ENCODE measurements at places on chromosomes 12 and 14.

GRCh38 chr12:12651752-12652151 lies 40.1 kb downstream of the CREBL2 start:
- no peak for DNase-seq

DNA sequence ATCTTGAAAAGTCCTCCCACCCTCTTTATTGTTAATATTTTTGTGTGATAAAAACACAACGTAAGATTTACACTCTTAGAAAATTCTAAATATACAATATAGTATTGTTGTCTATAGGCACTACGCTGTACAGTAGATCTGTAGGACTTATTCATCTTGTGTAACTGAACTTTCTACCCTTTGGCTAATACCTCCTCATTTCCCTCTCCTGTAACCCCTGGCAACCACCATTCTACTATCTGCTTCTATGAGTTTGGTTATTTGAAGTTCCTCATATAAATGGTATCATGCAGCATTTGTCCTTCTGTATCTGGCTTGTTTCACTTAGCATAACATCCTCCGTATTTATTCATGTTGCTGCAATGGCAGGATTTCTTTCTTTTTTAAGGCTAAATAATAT lies 5.2 kb upstream of the CLEC9A start:
- DNase-seq: no peak

DNA sequence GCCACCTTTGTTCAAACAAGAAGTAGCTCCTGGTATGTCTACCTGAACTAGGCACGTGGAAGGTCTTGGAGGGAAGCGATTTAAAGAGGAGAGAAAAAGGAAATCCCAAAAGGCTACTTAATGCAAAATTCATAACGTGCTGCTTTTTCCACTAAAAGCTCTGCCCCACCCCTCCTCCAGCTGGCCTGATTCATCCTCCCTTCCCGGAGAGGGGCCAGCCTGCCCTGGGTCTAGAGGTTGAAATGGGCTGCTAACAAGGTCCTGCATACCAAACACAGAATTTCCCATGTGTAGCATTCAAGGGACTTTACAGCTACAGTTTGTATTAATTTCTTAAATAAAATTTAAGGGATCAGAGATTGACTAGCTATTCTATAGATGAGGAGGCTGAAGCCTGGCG lies 83.2 kb downstream of the KNTC1 start:
- DNase-seq: no peak

DNA sequence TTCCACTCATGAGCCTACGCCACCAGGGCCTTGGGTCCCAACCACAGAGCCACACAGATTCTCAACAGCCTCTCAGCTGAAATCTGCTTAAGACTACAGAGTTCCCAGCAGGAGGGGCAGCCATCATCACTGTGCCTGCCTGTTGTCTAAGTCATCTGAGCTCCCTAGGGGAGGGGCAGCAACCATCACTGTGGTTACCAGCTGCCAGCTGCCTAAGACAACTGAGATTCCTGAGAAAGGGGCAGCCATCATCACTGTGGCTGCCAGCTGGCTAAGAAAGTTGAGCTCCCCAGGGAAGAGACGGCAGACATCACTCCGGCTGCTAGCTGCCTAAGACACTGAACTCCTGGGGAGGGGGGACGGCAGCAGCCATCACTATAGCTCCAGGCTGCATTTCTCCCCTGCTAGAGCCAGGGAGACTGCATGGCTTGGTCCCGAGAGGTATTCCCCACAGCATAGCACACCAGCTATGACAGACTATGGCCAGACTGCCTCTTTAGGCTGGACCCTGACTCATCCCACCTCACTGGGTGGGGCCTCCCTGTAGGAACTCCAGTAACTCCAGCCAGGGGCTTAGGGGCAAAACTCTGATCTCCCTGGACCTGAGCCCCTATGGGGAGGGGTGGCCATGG lies 37.2 kb upstream of the C14orf132 start:
- DNase-seq: no peak

DNA sequence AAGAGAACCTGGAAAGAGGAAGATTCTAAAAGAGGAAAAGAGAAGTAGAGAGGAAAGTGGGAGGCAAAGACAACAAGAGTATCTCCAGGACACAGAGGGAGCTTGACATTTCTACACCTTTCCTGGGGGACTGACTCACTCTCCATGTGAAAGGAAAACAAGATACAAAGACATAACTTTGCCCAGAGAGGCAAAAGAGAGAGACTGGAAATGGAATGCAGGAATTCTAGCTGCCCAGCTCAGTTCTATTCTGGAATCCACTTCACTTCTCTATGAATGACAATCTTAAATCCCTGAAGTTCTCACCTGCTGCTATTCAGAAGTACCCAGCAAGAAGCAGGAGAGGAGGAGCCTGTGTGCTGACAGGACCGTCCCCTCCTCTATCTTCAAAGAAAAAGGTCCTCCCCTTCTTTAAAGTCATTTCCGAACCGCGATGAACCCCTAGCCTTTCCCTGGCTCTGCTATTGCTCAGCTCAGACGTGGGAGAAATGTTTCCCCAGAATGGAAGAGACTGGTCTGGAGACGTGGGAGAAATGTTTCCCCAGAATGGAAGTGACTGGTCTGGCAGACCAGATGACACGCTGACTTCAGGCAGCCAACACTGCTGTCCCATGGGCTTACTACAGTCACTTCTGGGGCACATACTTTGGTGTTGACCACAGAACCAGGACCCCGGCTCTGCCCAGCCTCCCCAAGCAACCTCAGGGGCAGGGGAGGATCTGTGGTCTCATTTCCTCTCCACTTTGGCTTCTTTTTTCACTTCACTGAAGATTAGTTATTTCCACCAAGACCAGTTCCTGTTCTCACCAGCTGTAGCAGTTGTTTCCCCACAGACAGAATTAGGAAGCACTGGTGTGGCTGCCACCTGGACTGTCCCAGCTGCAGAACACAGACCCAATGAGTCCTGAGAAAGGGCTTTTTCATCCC lies 8.3 kb downstream of the FMNL3 start:
- DNase-seq: no peak

DNA sequence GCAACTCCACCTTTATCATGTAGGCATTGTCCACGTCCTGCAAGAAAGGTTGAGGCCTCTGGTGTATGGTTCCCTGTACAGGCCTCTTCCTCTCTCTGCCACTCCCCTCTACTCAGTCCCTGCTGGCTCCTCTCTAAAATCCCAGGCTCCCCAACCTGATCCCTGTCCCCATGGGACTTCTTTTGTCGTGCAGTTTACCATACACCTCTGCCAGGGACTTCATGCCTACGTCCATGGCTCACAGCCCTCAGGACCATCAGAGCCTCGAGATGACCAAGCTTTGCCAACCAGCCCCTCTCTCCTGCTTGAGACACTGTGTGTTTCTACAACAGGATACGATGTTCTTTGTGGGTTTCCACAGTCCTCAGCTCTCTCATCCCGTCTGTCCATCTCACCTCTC lies 2.9 kb downstream of the KRT2 start:
- no peak for DNase-seq

DNA sequence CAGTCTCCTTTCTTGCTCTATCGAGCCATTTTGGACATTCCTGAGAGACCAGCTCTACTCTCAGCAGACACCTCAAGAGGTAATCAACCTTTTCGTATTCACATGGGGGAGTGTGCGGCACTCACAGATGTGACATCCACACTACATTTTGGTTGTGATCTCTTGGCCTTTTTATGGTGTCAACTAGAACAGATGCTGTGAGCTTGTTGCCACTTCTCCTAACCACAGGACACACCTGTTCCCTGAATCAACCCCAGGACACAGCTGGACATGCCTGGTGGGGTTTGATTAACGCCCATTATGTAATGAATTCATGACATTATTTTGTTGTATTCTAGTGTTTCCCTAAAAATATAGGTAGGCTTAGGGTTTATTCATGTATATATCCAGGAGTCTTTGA lies 1143.6 kb downstream of the TMEM121 start:
- no peak for DNase-seq

GRCh38 chr14:33369972-33370371 lies 431.3 kb downstream of the NPAS3 start:
- no peak for DNase-seq

GRCh38 chr12:91202390-91202789 lies 19.8 kb upstream of the DCN start:
- DNase-seq: no peak
